ENCODE measurements at places on chromosomes 7 and 10.

DNA sequence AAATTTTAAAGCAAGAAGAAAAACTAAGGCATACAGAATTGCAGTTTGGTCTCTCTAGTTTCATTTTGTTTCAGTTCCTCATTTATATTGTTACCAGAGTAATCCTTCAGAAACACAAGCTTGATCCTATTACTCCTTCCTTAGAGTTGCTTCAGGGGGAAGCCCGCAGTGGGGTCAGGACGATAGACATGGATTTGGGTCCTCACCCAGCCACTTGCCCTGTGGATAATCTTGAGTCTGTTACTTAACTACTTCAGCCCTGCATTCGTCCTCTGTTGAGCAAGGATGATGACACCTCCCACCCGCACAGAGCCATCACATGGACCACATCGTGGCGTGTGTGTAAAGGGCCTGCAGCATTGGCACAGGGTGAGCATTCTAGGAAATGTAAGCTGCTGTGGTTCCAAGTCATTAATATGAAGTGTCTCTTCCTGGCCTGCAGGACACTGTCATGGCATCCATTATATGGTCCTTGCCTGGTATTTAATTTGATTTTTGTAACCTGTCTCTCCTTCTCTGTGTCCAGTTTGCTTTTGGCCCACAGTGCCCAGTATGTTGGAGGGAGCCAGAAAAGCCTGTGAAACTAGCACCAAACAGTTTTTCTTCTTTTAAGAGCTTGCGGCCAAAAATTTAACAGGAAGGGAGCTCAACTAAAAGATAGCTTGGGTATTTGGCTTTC is 111.2 kb downstream of the EEPD1 start:
- H3K4me1 ChIP-seq = no peaks in the 10 kb centered on the region
- no peaks in the 10 kb centered on the region for H3K36me3 ChIP-seq
- no peak overlapping the region for H3K27ac ChIP-seq
- no peak for DNase-seq

DNA sequence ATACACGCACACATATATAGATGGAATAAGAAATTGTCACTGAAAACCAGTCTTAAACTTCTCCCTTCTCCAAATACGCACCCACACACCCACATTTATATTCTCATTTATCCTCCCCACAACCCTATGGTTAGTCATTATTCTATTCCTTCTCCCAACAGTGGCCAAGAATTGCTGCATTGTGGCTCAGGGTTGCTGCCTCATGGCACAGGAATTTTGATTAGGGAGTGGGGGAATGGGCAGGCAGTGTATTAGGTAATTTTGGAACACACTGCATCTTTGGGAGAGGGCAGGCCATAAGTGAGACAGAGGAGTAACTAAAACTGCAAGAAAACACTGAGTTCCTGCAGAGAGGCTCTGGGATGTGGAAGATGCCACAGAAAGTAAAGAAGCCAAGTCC is 35.7 kb downstream of the NAPEPLD start:
- DNase-seq = no peak
- no peaks in the 10 kb centered on the region for H3K4me1 ChIP-seq
- no peaks in the 10 kb centered on the region for H3K36me3 ChIP-seq
- H3K27ac ChIP-seq = no peak overlapping the region
- no peak overlapping the region for H3K4me3 ChIP-seq

DNA sequence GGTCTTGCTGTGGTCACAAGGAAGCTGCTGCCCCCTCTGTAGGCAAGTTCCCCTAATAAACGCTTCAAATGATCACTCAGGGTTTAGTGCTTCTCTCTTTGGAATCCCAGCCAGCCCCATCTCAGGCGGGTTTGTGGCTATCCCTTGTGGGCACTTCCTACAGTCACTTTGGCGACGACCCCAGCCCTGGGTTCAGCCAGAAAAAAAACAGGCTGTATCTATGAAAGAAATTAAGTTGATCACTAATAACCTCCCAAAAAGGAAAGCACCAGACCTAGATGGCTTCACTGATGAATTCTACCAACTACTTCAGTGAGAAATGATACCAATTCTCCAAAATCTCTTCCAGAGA is 208.2 kb downstream of the MAD1L1 start:
- no peaks in the 10 kb centered on the region for H3K27me3 ChIP-seq
- no peak for DNase-seq
- no peaks in the 10 kb centered on the region for H3K36me3 ChIP-seq
- no peak overlapping the region for H3K27ac ChIP-seq

DNA sequence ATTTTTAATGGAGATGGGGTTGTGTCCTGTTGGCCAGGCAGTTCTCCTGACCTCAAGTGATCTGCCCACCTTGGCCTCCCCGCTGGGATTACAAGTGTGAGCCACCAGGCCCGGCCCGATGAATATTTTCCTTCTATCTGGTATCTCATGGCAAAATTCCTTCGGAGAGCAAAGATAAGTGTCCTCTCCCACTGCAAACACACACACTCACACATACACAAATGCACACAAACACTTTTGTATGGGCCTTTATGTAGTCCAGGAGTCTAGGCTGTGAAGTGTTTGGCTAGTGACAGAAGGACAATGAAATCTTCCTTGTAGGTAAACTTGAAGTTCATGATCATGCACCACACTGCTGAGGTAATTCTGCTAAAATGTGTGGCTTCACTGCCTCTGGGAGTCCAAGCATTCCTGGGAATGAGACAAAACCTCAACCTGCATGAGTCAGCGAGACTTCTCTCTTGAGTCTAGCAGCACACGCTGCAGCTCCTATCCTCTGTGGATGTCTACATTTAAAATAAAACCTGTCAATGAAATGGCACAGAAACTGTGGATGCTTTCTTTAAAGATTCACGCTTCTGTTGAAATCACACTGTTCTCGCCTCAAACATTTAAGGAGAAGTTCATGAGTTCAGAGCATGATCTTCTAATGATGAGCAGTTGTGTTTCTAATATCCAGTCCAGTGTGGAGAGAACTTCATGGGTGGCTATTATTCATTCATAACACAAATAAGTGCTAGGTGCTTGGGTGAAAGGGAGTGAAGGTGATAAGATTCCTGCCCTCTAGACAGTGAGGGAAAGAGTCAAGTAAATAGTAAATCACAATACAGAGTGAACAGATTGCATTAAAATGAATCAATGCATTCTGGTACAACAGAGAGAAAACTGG is 96.5 kb downstream of the NRP1 start:
- no peaks in the 10 kb centered on the region for H3K27me3 ChIP-seq
- H3K36me3 ChIP-seq = no peaks in the 10 kb centered on the region
- no peak overlapping the region for H3K4me3 ChIP-seq

GRCh38 chr10:43707770-43708169 is 59.1 kb upstream of the ZNF32 start:
- no peaks in the 10 kb centered on the region for H3K27me3 ChIP-seq
- no peaks in the 10 kb centered on the region for H3K4me1 ChIP-seq
- no peak overlapping the region for H3K4me3 ChIP-seq
- H3K27ac ChIP-seq = no peak overlapping the region

- H3K4me1 ChIP-seq = no peaks in the 10 kb centered on the region
- no peak for DNase-seq
- H3K27ac ChIP-seq = no peak overlapping the region
- no peak overlapping the region for H3K4me3 ChIP-seq
- H3K36me3 ChIP-seq = no peaks in the 10 kb centered on the region
- H3K27me3 ChIP-seq = no peaks in the 10 kb centered on the region
Measured at GRCh38 chr10:132346806-132347205, 14.8 kb downstream of the LRRC27 start.

DNA sequence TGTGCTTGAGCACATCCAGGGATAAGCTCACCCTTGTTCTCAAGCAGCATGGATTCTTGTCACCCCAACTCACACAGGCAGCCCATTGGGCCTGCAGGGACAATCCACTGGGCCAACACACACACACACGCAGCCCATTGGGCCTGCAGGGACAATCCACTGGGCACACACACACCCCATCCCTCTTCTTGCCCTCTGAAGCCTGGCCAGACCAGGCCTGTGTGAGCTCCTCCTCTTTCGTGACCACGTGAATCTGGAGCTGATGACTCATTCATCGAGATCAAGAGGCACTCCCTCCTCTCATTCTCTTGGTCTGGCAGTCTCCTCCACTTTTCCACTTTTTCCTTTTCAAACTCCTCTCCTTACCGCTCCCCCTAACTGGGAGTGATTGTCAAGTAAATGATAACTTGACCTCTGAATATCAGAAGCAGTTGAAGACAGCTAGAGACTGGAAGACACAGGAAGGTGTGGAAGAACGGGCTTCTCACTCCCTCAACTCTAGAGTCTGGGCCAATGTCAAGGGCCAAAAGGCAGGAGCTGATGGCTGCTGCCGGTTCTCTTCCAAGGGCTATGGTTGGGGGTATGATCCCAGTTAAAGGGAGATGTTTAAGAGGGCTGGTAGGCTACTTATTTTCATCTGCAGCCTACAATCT is 89.7 kb downstream of the HIPK2 start:
- no peaks in the 10 kb centered on the region for H3K27me3 ChIP-seq
- no peaks in the 10 kb centered on the region for H3K36me3 ChIP-seq
- H3K4me1 ChIP-seq = peaks cover 5% of the 10 kb centered on the region
- H3K4me3 ChIP-seq = no peak overlapping the region

GRCh38 chr7:139703487-139704307 is 74.1 kb downstream of the HIPK2 start:
- no peaks in the 10 kb centered on the region for H3K27me3 ChIP-seq
- H3K4me1 ChIP-seq = no peaks in the 10 kb centered on the region
- no peak overlapping the region for H3K27ac ChIP-seq
- DNase-seq = no peak

- no peak for DNase-seq
- H3K4me3 ChIP-seq = no peak overlapping the region
- H3K27me3 ChIP-seq = no peaks in the 10 kb centered on the region
- no peak overlapping the region for H3K27ac ChIP-seq
- no peaks in the 10 kb centered on the region for H3K36me3 ChIP-seq
Measured at GRCh38 chr10:12826800-12827372, 174.6 kb downstream of the CCDC3 start.

DNA sequence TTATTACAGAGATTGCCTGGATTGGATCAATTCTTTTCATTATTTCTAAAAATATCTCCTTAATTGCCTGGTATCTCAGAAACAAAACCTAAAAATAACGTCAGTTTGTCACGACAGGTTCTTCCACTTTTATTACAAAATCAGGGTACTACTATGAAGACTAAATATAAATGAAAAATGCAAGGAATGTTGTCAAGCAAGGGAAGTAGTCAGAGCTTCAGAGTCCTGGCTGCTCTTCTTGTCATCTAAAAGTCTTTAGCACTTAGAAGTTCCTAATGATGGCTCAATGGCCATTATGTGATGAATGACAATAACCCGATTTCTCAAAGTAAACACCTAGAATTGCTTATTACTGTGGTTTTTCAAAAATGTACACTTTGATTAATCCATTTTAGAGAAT is 192.2 kb downstream of the SEMA3A start:
- H3K27ac ChIP-seq = no peak overlapping the region
- no peaks in the 10 kb centered on the region for H3K36me3 ChIP-seq
- no peaks in the 10 kb centered on the region for H3K27me3 ChIP-seq
- no peak overlapping the region for H3K4me3 ChIP-seq
- no peak for DNase-seq

- H3K36me3 ChIP-seq = no peaks in the 10 kb centered on the region
- H3K4me3 ChIP-seq = no peak overlapping the region
- DNase-seq = no peak
- H3K27me3 ChIP-seq = no peaks in the 10 kb centered on the region
Measured at GRCh38 chr10:14118953-14119352, 211.8 kb downstream of the FRMD4A start.

GRCh38 chr7:116171094-116171493 is 39.2 kb upstream of the TES start:
- no peak overlapping the region for H3K4me3 ChIP-seq
- H3K27ac ChIP-seq = no peak overlapping the region
- no peak for DNase-seq
- H3K4me1 ChIP-seq = peaks cover 6% of the 10 kb centered on the region

- no peaks in the 10 kb centered on the region for H3K27me3 ChIP-seq
- no peaks in the 10 kb centered on the region for H3K4me1 ChIP-seq
- no peak overlapping the region for H3K4me3 ChIP-seq
- DNase-seq = no peak
Measured at GRCh38 chr10:76970711-76971519, 666.7 kb downstream of the KCNMA1 start.

DNA sequence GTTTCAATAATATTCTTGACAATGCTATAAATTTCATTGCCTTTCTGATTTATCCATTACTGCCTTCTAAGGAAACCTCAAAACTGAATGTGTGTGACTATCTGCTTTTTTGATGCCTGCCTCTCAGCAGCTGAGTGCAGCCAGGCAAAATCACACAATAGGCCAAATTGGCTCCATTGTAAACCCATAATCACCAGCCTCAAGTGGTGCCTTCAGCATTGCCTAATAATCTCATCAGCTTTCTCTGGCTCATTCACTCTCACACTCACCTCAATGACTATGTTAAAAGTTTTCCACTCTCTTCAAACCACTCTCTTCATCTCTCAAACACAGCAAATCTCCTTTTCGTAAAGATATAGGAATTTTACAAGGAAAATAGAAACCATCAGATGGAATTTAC is 182.5 kb upstream of the COL1A2 start:
- H3K36me3 ChIP-seq = no peaks in the 10 kb centered on the region
- no peak for DNase-seq
- no peaks in the 10 kb centered on the region for H3K27me3 ChIP-seq
- H3K27ac ChIP-seq = no peak overlapping the region
- H3K4me1 ChIP-seq = no peaks in the 10 kb centered on the region

- H3K4me1 ChIP-seq = peaks cover 18% of the 10 kb centered on the region
- peak overlapping the region; percentile 20 for H3K27ac ChIP-seq
- peak overlapping the region; percentile 3 for H3K4me3 ChIP-seq
Measured at GRCh38 chr10:8183241-8183704, 128.8 kb downstream of the GATA3 start.

GRCh38 chr7:151762583-151763245 is 114.2 kb downstream of the PRKAG2 start:
- H3K27ac ChIP-seq = no peak overlapping the region
- DNase-seq = no peak
- H3K36me3 ChIP-seq = no peaks in the 10 kb centered on the region
- H3K27me3 ChIP-seq = no peaks in the 10 kb centered on the region

- H3K27ac ChIP-seq = no peak overlapping the region
- peaks cover 9% of the 10 kb centered on the region for H3K4me1 ChIP-seq
- no peaks in the 10 kb centered on the region for H3K36me3 ChIP-seq
- no peak for DNase-seq
- H3K4me3 ChIP-seq = peak overlapping the region; percentile 49
Measured at GRCh38 chr10:122462533-122463465, 1.4 kb downstream of the HTRA1 start.

DNA sequence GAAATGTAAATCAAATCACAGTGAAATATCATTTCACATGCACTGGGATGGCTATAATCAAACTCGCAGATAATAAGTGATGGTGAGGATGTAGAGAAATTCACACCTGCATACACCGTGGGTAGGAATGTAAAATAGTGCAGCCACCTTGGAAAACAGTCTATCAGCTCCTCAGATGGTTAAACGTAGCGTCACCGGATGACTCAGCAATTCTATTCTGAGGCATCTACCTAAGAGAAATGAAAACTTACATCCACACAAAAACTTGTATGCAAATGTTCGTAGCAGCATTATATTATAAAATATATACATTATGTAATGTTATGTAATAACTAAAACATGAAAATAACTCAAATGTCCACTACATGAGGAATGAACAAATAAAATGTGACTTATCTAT is 38.9 kb downstream of the SH3PXD2A start:
- H3K4me1 ChIP-seq = no peaks in the 10 kb centered on the region
- no peak for DNase-seq
- H3K27ac ChIP-seq = no peak overlapping the region
- no peaks in the 10 kb centered on the region for H3K27me3 ChIP-seq
- no peaks in the 10 kb centered on the region for H3K36me3 ChIP-seq

GRCh38 chr10:71319800-71320392 is 837 bp downstream of the SLC29A3 start:
- peak overlapping the region; percentile 65 for H3K4me3 ChIP-seq
- H3K36me3 ChIP-seq = peaks cover 3% of the 10 kb centered on the region
- peaks cover 18% of the 10 kb centered on the region for H3K4me1 ChIP-seq
- DNase-seq = no peak
- H3K27me3 ChIP-seq = no peaks in the 10 kb centered on the region

Data from CD8-positive, alpha-beta memory T cell (primary cell).